ENCODE measurements at places on chromosomes 6 and 20.
A peak's percentile ranks its signal among the peaks of the same experiment; 100 is the strongest.

GRCh38 chr20:11891776-11892545, 25.7 kb upstream of the BTBD3 start:
- peak; percentile 33 for DNase-seq

DNA sequence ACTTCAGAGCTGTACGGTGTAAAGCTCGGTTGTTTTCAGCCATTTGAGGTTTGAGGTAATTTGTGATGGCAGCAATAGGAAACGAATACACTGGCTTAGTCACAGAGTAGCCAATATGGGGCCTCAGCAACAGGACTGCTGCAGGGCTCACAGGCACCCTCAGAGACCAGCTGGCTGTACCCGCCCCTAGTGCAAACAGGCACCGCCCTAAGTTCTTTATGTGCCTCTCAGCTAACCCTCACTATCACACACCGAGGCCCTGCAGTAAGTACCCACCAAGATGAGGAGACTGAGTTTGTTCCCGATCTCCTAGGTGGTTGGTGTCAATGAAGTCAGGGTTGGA, 11.2 kb upstream of the SERPINB9 start:
- no peak for DNase-seq

- DNase-seq, result no peak
These were observed 22.6 kb upstream of the BTN3A2 start for GRCh38 chr6:26342106-26343004.

- DNase-seq, result no peak
These were observed 64.7 kb downstream of the C6orf118 start for GRCh38 chr6:165244524-165245247.

DNA sequence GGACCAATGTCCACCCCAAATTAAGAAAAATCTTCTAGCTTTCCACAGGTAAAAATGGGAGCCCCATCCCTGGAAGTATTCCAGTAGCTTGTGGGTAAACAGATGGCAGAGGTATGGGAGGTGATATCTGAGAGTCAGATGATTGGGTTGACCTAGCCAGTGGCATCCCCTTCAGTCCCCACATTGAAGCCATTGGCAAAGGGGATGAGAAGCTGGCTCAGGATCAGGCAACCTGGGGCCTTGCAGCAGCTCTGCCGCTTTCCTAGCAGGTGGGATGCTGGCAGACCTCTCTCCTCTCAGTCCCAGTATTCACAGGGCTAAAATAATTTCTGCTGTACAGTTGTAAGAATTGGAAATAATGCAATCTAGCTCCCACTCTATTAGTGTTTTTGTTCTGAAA, 108.9 kb upstream of the KCNG1 start:
- DNase-seq, result no peak

GRCh38 chr6:21785164-21785563, 191.6 kb downstream of the SOX4 start:
- DNase-seq, result no peak

DNA sequence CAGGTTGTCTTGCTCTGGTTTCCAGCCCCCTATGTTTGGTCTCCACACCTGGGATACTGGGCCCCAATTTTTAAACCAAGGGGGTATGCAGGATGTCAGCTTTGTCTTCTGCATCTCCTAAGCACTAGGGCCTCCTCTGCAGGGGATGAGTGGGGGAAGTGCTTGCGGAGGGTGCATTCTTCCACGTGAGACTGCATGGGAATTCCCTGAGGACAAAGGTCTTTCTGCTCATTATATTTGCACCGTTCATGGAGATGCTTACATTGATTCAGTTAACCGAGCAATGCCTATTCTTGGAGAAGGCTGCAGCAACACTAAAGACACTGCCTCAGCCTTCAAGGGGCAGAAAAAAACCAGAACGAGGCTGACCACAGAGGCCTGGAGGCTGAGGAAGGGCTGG, 45.4 kb downstream of the RAB44 start:
- no peak for DNase-seq

GRCh38 chr6:79373246-79373645, 138.8 kb upstream of the HMGN3 start:
- DNase-seq, result no peak

GRCh38 chr6:13523826-13524622, 36.6 kb upstream of the GFOD1 start:
- DNase-seq, result no peak

GRCh38 chr6:103455275-103455674, 1404.4 kb downstream of the HACE1 start:
- DNase-seq, result no peak
